ENCODE measurements at places on chromosomes 2 and 18.

DNA sequence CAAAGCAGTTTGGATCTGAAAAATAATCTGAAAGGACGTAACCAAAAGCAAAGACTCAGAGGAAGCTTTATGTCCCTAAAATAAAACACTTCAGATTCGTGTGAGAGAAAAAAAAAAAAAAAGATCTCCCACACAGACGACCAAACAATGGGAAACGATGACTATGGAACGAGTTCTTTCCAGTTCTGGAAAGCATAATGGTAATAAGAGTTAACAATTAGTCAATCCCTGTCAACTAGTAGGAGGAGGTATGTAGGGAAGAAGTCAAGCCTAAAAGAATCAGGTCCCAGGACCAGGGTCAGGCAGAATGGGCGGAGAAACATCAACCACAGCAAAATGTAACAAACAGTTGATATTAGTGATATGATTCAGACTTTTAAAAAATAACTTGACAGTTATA, 170.3 kb upstream of the SETBP1 start:
- no peak for DNase-seq

GRCh38 chr2:234650911-234651310, 154.0 kb upstream of the ARL4C start:
- DNase-seq = no peak

DNA sequence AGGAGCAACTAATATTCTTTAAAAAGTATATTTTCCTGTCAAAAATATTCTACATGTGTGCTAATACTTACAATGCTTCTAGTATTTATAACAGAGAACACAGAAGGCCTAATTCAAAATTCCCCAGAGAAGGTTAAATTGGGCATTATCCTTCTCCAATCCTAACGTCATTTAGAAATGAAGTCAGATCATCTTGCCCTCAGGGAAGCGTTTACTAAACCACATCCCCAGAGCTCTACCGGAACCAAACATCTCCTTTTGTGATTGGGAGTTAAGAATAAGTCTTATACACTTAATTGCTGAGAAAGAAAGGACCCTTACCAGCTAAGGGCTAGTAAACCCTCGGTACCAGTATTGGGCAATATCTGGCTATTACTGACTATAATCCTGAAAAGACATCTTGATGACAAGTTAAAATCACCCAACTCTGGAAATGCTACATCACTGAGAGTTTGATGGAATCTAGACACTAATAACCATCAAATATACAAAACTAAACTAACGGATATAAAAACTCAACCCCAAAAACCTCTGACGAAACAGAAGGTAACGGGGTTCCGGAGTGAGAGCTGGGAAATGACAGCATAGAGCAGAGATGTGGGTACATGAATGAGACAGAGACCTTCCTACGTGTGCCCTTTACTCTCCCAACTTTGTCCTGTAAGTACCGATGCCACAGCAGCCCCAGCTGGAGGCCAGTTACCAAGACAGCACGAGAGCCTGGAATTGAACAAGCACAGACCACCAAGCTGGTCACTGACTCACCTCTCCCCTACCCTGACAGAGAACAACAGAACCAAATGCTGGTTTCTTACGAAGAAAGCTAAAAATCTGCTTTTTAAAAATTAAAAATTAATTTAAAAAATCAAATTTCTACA, 35.0 kb downstream of the WDSUB1 start:
- DNase-seq = no peak

- no peak for DNase-seq
Observed at GRCh38 chr2:70473101-70473722, 80.4 kb downstream of the TGFA start.

DNA sequence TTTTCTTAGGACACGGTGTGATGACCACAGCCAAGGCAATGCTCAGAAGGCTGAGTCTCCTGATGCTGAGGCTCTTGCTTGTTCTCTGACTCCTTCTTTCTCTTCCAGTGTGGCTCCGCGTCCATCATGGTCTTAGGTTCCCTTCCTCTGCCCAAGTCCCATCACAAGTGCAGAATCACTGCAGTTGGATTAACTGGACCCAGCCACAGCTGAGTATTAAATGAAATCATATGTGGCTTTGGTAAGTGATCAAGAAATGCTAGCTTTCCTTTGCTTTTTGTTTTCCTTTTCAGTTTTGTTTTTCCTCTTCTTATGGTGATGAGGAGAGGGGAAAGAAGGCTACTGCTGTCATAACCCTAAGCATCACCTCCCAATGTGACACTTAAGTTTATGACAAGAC, 375.8 kb downstream of the INSIG2 start:
- DNase-seq = no peak

- DNase-seq = no peak
Observed at GRCh38 chr2:14423145-14423906, 209.2 kb upstream of the LRATD1 start.

DNA sequence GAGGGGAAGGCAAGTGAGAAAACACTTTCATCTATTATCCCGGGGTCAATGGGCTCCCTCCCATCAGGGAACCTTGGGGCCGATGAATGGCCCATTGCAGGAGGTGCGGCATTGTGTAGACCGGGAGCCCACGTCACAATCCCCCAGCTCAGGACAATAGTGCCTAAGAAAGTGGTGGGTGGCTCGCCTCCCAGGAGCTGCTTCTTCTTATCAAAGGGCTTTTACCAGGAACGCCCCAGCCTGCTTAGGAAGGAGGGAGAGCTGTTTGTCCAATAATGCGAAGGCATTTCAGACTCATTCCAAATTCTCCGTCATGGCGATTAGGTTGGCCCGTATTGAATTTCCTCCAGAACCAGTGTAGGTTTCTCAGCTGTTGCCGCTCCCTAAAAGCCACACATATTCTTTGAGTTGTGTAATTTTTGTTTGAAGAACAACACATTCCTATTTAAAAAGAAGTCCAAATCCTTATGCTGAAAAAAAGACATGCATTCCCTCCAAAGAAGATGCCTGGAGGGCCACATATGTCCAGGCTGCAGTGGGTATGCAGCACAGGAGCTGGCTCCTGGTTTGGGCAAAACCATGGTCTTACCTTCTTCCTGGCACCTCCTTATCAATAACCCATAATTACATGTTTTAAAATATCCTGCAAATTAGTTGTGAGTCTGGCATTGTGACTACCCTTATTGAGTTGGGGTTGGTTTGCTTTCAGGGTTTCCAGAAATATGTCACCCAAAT, 264.7 kb downstream of the MYCN start:
- no peak for DNase-seq

GRCh38 chr2:219663116-219663762, 35.8 kb downstream of the SLC4A3 start:
- no peak for DNase-seq

GRCh38 chr2:219630770-219631405, 3.5 kb downstream of the SLC4A3 start:
- no peak for DNase-seq

GRCh38 chr2:19652811-19653210, 249.0 kb downstream of the TTC32 start:
- no peak for DNase-seq

DNA sequence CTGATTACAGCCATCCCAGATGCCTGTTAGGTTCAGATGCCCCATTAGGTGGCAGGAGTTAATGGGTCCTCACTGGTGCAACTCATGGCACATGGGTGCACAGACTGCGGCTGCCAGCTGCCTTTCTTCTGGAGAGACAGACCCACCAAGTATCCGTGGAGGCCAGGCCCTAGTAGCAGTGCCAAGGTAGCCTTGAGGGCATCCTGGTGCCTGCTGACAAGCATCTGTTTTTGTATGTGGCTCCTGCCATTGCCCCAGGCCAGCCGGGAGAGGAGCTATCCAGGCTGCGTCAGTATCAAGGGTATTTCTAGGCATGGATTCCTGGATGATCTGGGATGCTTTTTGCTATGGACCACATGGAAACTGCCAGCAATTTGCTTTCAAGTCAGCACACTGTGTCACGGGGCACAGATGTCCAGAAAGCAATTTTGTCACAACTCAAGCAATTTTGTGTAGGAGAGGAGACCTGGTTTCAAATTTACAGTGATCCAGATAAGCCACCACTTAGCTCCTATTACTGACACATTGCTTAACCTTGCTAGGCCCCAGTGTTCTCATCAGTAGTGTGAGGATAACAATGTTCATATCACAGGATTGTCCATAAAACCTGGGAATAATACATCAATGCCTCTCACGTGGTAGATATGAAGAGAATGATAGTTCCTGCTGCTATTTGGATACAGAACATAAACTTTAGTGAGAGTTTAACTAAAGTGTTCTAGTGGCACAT, 815.1 kb upstream of the RAB6C start:
- no peak for DNase-seq

DNA sequence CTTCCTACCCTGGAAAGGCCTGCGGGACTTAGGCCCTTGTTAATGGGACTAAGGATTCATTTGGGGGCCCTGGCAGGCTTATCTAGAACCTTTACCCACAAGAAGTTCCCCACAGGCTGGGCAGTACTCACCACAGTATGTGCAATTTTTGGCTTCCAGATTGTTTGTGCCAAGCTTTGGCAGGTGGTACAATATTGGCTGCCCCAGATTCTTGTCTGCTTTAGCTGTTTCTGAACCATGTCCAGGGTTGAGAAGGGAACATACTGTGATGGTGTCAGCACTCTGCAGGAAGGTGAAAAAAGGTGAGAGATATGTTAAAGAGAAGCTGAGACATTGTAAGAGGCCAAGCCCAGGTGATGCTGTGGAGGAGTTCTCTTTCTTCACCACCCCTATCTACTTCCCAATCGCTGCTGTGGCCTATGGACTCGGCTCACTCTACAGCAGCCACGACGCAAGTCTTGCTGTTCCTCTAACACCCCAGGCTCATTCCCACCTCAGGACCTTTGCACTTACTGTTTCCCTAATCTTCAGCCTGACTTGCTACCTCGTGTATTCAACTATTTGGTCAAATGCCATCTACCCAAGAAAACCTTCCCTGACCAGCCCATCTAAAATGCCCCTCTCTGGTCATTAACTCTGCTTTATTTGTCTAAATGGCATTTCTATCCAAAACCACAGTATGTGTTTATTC, 9.2 kb downstream of the SLC4A5 start:
- DNase-seq = no peak

DNA sequence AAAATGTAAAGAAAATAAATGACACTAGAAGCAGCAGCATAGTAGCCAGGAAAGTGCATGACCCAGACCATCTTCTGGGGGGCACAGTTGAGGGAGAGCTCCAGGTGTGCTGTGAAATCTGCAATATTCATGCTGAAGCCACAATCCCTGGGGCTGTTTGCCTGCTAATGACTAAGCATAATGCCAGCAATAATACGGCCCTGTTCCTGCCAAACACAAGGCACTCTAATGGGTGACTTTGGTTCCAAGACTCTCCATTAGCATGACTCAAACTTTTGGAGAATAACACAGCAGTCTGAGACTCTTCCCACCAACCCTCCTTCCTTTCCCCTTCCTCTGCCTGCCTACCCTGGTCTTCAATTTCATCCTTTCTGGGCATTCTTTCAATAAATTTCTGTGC, 77.9 kb upstream of the DOCK10 start:
- DNase-seq = peak; percentile 47

GRCh38 chr2:241041589-241042158, 43.3 kb downstream of the SNED1 start:
- DNase-seq = no peak

DNA sequence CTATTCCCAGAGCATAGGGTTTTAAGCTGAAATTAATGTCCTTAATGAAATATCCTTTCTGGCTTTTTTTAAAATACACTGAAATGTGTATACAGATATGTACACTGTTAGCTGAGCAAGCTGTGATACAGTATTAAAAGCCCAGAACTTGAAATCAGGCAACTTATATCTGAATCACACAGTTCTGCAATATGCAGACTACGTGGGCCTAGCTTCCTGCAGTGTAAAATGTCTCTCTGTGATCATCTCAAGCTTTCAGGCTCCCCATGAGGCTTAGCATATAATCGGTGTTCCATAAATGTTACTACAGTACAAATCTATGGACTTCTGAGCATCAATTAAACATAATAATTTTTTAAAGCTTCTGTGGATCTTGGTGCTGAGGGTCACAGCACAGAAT, 8.2 kb downstream of the FBXO15 start:
- DNase-seq = no peak

GRCh38 chr2:207749873-207750272, 19.8 kb downstream of the FZD5 start:
- DNase-seq = no peak

DNA sequence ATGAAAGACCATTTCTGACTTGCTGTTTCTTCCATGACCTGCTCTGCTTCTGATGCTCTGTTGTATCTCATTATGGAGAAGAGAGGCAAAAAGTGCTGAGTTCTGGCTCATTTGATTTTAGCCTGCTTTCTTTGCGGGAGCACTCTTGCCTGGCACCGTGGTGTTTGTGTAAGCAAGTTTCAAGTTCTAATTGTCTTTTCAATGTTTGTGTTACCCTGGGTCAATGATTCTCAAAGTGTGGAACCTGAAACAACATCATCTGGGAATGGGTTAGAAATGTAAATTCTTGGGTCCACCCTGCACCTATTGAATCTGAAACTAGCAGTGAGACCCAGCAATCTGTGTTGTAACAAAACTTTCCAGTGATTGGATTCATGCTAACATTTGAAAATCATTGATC, 85.5 kb upstream of the STON1 start:
- DNase-seq = no peak

GRCh38 chr2:175811971-175812370, 190.1 kb downstream of the LNPK start:
- peak; percentile 12 for DNase-seq

GRCh38 chr2:16642088-16642487, 23.5 kb downstream of the CYRIA start:
- DNase-seq = no peak

- no peak for DNase-seq
Observed at GRCh38 chr2:64336171-64336570, 117.8 kb upstream of the LGALSL start.

- no peak for DNase-seq
Observed at GRCh38 chr18:61597316-61597715, 264.1 kb downstream of the CDH20 start.

- no peak for DNase-seq
Observed at GRCh38 chr2:224158831-224159230, 119.7 kb upstream of the SERPINE2 start.

DNA sequence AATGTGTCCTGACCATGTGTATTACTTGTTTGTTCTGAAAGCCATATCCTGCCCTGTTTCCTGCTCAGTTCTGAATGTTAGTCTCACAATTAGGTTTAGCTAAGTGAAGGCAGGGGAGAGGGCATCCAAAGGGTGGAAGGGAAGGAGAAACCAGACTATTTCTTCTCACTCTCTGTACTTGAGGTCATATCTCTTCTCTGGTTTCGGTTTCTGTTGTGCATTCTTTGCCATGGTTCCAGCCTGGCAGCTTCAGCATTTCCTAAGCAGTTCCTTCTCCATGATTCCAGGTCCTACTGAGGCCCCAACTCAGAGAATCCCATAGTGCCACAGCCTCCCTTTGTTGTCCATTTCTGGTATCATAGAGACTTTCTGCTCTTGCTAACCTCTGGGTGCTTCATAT, 40.3 kb upstream of the HNMT start:
- DNase-seq = no peak

- DNase-seq = peak; percentile 43
Observed at GRCh38 chr18:59810735-59811520, 88.9 kb upstream of the PMAIP1 start.

- no peak for DNase-seq
Observed at GRCh38 chr2:43898134-43898837, 59.5 kb downstream of the ABCG8 start.
